ENCODE measurements at places on chromosomes 6 and 20. TPM values are rescaled to one million over a fixed set of nuclear protein-coding genes. Genes with fewer than 3 reads are reported as not detected.

GRCh38 chr6:26249957-26250697, 114.9 kb upstream of the BTN3A2 start:
- no peak for DNase-seq

DNA sequence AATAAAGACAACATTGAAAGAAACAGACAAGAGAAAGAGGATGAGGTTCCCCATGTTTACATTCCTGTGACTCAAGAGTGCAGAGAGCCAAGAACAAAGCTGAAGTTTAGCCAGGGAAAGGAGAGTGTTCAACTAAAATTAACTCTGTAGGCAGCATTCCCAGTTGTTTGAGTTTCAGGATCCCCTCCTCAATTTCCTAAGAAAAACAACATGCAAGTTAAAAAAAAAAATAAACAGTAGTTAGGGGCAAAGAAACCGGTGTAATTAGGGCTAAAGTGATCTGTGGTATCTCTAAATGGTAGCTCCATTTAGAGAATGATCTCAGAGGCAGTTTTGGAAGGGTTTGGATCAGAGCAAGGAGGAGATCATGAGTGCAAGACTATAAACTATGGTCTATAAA, 30.9 kb upstream of the RAB23 start:
- DNase-seq = no peak

DNA sequence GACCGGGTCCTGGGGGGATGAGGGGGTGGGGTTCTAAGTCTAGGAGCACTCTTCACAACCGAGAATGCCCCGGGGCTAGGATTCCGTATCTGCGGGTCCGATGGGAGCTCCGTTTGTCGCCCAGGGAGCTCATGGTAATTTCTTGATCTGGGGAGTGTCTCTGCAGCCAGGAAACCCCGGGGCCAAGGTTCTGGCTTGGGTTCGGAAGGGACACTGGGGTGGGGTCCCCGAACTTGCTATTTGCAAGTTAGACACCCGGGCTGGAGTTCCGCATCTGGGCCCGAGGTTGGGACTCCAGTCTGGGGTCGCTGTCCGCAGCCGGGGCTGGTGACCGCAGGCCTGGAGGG, 397 bp downstream of the PEDS1 start:
- DNase-seq = no peak

DNA sequence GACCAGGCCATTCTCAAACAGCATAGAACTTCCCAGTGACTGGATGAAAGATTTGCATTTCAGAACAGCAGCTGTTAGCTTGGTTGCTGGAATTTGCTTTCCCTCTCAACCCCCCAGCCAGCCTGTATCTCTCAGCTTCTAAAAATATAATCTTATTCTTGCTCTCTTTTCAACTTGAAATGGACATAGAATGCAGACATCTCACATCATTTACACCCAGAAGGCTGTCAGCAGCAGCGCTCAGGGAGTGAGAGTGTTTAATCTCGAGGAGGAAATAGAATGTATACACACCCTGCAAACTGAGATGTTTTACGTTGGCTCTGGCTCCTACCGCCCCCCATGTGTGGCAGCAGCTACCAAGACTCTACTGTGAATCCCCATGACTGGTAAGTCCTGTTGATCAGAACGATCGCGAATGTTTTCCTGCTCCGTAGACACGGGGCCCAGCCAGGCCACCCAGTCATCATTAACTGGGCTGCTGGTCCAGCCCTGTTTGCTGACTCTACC, 163.4 kb upstream of the SLC24A3 start:
- DNase-seq = no peak

Gene OPN5
- not detected for polyA plus RNA-seq
